ENCODE measurements at places on chromosomes 7 and 10. TPM values are rescaled to one million over a fixed set of nuclear protein-coding genes. Genes with fewer than 3 reads are reported as not detected.

STN1 gene
- total RNA-seq: 35.0 TPM

GRCh38 chr10:27449571-27449970, 54.5 kb upstream of the RAB18 start:
- DNase-seq: no peak

GRCh38 chr10:12243864-12244620, 48.1 kb downstream of the CDC123 start:
- DNase-seq: peak; percentile 93

DNA sequence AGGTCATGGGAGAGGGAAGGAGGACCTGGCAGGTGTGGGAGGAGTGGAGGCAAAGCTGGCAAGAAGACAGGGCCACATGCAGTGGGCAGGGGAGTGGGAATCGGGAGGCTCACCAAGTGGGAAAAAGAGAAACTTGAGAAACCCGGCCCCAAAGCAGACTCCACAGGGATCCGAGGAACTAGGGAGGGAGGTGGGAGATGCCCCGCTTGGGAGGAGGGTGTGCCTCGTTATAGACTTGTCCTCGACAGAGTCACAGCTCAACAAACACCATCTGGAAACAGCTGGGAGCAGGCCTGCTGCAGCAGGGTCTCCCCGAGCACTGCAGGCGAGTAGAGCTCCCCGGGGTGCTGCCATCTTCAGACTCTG, 54.8 kb downstream of the MKI67 start:
- DNase-seq: no peak
